Lower leg skin (tissue), 4 donors: ENCODE measurements at places on chromosomes 16 and 17. TPM values are rescaled to one million over a fixed set of nuclear protein-coding genes. Genes with fewer than 3 reads are reported as not detected.

GRCh38 chr16:12305847-12306801, 329.6 kb downstream of the SNX29 start:
- DNase-seq = no peak

DNA sequence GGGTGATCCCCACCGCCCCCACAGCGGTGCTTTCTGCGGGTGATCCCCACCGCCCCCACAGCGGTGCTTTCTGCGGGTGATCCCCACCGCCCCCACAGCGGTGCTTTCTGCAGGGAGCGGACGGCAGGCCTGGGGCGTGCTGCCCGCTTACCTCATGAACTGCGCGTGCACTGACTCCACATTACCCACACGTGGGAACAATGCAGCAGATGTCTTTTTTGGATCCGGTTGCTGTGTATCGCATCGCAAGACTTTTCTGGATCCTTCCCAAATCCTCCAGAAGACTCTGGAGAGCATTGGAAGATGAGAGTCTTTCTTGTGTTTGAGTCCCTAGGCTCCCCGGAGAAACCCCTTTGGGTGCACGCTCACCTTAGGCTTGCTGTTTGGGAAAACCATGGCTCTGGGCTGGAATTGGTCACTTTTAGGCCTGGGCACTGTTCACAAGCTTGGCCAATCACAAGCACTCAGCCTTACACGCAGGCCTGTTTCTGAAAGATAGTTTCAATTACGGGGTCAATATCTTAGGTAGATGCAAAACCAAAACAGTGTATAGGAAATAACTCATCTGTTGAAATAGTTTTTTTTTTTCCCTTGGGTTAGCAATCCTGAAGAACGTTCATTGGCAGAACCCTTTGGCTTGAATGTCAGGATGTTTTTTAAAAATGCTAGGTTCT, 201.8 kb downstream of the RPTOR start:
- no peak for DNase-seq

GRCh38 chr17:42179911-42180410, 981 bp downstream of the KCNH4 start:
- no peak for DNase-seq

- no peak for DNase-seq
Measured at GRCh38 chr17:4667166-4667565, 25.7 kb upstream of the ALOX15 start.

DNA sequence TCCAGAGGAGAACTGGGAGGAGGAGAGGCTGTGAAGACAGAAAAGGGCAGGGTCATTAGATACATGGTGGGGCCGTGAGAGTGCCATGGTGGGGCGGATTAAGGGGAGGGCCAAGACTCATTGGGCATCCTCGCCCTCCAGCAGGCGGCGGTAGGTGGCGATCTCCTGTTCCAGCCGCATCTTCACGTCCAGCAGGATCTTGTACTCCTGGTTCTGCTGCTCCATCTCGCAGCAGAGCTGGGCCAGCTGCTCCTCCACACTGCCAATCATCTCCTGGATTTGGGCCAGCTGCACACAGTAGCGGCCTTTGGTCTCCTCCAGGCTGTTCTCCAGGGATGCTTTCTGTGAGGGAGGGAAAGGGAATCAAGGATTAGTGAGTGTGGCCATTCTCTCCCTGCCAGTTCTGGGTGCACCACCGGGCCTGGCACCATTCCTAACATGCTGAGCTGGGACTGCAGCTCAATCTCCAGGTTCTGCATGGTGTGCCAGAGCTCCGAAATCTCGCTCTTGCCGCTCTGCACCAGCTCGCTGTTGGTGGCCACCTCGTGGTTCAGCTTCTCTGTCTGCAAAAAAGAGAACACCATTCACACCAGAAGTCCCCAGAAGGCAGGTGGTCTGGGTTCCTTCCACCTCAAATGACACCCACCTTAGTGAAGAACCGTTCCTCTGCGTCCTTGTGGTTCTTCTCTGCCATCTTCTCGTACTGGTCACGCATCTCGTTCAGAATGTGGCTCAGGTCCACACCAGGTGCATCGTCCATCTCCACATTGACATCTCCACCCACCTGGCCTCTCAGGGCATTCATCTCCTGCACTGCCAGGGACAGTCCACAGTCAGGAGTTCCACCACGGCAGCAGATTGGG, 129.0 kb downstream of the CCDC144A start:
- DNase-seq = no peak

GRCh38 chr16:30535777-30536190, 1.1 kb upstream of the ZNF747 start:
- DNase-seq = peak; percentile 95

DNA sequence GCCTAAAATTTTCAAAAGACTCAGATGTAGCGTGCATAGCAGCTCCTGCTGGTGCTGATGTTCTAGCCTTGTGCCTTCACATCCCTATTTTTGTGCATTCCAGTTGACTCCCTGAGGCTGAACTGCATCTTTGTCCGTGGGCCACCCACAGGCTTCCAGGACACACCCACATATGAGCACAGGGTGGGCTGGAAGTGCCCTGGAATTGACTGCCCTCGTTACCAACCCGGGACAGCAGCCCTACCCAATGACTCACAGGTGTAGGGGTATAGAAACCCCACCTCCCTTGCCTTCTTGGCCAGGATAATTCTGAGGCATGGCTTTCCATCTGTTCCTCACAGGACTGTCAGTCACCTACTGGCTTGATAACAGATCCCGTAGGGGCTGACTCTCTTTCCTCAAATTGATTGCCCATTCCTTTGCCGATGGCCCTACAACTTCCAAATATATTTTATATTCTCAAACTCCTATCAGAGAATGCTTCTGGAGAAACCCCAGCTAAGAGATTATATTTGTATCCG, 65.9 kb upstream of the CDH13 start:
- no peak for DNase-seq

GRCh38 chr16:21990381-21990944, 10.5 kb downstream of the PDZD9 start:
- DNase-seq = no peak

DNA sequence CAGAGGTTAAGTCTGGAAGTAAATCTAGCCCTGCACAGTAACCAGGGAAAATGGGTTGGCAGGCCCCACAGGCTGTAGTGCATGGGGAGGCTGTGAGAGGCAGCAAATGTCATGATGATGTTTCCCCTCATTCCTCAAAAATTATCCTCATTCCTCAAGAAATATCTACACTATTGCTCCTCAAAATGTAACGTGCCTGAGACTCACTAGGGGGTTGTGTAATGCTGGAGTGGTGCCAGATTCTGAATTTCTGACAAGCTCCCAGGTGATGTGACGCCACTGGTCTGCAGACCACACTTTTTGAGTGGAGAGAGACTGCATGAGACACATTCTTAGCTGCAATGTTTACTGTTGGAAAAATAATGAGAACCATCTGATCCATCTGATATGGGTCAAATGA, 1.2 kb upstream of the MPP3 start:
- peak; percentile 41 for DNase-seq

GRCh38 chr17:53472586-53472985, 350.1 kb upstream of the KIF2B start:
- no peak for DNase-seq

- no peak for DNase-seq
Measured at GRCh38 chr17:7423679-7424078, 1.7 kb upstream of the SPEM2 start.

GRCh38 chr16:81723098-81723723, 55.9 kb upstream of the PLCG2 start:
- DNase-seq = no peak

- no peak for DNase-seq
Measured at GRCh38 chr16:965487-965886, 5.3 kb downstream of the LMF1 start.

- DNase-seq = no peak
Measured at GRCh38 chr16:649631-650030, 466 bp downstream of the WDR90 start.

GRCh38 chr16:49344401-49344800, 29.2 kb upstream of the C16orf78 start:
- DNase-seq = peak; percentile 43

- DNase-seq = peak; percentile 89
Measured at GRCh38 chr17:17119533-17119932, 77.3 kb downstream of the MPRIP start.

DNA sequence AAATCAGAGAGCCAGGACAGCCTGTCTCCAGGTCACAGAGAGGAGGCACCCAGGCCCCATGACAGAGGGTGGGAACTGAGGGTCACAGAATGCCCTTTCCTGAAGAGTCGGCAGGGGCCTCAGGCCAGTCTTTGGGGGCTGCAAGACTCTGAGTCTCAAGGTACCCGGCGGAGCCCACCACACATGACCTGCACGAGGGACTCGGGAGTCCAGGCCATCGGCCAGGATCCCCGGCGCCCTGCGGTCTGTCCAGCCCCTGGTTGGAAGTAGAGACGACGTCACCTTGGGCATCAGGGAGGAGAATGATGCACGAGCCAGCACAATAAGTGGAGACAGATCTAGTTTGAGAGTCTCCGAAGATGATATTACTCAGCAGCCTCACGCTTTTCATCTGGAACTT, 234.7 kb upstream of the SDK2 start:
- DNase-seq = no peak

DNA sequence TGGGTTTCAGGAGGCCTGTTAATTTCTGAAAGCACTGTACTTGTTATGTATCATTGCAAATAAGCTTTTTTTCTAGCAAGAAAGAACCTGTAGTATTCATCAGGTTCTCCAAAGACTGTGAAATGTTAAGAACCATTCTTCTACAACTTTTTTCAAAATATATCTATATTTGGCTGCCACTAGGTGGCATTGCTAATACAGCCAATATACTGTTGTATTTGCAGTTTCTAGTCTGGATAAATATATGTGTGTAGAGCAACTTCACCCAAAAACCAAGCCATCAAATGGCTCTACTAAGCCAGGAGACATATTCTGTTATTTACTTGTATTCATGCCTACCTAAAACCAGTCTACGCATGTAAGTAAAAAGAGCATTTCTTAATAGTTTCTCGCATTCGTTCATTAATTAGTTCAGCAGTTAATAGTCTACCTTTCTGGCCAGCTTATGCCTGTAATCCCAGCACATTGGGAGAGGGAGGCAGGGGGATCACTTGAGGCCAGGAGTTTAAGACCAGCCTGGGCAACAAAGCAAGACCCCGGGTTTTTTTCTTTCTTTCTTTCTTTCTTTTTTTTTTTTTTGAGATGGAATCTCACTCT, 39.5 kb downstream of the VMP1 start:
- DNase-seq = no peak

- DNase-seq = no peak
Measured at GRCh38 chr16:188674-189073, 8.4 kb downstream of the HBQ1 start.

DNA sequence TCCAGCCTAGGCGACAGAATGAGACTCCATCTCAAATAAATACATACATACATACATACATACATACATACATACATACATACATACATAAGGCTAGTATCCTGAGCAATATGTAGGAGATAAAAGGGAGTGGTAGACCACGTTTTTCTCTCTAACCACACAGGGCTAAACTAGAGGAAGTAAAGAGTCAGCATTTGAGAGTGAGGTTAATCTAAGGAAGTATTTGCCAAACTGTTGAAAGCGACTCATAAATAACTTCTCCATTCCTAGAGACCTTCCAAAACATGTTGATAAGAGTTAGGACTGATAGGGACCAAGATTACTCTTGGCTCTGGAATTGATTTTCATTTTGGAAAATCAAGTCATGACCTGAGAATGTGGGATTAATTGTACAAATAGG, 68.9 kb downstream of the NEUROD2 start:
- no peak for DNase-seq

DNA sequence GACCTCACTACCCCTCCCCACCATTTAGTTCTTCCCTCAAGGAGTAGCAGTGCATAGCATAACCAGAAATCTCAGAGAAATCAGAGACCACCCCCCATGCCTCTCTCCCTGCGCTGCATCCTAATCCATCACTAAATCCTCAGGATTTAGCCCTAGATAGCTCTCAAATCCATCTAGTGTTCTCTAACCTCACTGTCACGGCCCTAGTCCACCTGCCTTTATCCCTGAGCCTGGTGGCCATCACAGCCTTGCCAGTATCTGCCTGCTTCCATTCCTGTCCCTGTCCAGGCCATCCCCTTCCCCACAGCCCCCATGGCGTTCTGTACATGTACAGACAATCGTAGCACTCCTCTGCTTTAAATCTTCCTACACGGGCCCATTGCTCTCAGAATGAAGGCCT, 19.1 kb downstream of the CBLN1 start:
- no peak for DNase-seq

GRCh38 chr16:86327321-86327720, 183.0 kb upstream of the FOXF1 start:
- DNase-seq = no peak

GRCh38 chr17:63196772-63197335, 230.8 kb downstream of the TANC2 start:
- DNase-seq = no peak

DNA sequence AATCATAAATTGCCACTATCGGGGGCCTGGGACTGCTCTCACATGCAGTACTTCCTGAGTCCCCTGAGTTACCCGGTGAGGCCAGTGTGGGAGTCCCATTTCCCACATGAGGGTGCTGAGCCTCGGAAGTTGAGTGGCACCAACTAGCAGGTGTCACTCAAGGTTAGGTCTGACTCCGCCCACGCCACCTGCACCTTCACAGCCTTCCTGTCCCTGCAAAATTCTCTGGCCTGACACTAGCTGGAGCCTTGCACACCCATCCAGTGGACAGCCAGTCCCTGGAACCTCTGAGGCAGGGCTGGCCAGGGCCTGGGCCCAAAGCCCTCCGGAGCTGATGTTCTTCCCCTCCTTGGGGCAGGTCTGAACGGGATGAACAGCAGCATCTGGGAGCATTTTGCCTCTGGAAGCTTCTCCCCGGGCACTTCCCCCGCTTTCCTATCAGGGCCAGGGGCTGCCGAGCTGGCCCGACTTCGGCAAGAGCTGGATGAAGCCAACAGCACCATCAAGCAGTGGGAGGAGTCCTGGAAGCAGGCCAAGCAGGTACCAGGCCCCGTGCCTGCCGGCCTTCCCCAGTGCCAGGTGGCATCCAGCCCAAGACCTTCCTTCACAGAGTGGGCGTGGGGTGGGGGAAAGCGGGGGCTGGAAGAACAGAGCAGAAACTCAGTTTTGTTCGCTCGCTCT, 21.9 kb downstream of the UNC13D start:
- DNase-seq = no peak

The USP43 gene
- total RNA-seq = 4.4 TPM

The ITGB4 gene
- total RNA-seq = 371 TPM

The RUNDC3A gene
- total RNA-seq = 16.3 TPM

The RCVRN gene
- 0.06 TPM for total RNA-seq

The DNASE1L2 gene
- total RNA-seq = 93.3 TPM

The C16orf92 gene
- not detected for total RNA-seq

The TEKT1 gene
- total RNA-seq = not detected

The ABCC12 gene
- not detected for total RNA-seq

The SPN gene
- total RNA-seq = 5.7 TPM

The ZNF646 gene
- 28.5 TPM for total RNA-seq

The TNP2 gene
- not detected for total RNA-seq

The CD300LF gene
- total RNA-seq = not detected

The SGCA gene
- 2.6 TPM for total RNA-seq

The GAST gene
- not detected for total RNA-seq

The TMEM92 gene
- not detected for total RNA-seq
